ENCODE measurements at places on chromosomes 3 and 15.

DNA sequence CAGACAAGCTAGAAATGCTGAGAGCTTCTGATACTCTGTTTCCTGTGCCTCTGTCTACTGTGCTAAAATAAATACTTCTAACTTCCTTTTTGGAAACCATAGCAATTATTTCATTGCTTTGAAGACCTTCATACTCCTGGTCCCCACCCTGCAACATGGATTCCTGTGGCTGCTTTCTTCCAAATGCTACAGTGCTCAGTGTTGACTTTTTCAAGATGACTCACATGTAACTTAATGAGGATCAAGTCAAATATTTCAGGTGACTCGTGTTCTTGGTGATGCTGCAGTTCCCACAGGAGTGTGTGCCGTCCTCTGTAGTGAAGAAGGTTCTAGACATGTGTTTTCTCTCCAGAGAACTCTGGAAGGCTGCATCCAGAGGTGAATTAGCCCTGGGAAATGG lies 288.6 kb downstream of the CLSTN2 start:
- no peak for DNase-seq

GRCh38 chr3:70256566-70256965 lies 55.9 kb downstream of the MDFIC2 start:
- DNase-seq = no peak

- peak; percentile 100 for DNase-seq
Measured at GRCh38 chr3:150546226-150547044, at the start of the genes EIF2A and SERP1. EIF2A (plus strand) TSS chr3:150546787; CDS start chr3:150546803, 16 bp downstream. SERP1 (minus strand) TSS chr3:150546496; CDS start chr3:150546135, 361 bp downstream.

- no peak for DNase-seq
Measured at GRCh38 chr3:197798863-197799262, 7.8 kb downstream of the LRCH3 start.

DNA sequence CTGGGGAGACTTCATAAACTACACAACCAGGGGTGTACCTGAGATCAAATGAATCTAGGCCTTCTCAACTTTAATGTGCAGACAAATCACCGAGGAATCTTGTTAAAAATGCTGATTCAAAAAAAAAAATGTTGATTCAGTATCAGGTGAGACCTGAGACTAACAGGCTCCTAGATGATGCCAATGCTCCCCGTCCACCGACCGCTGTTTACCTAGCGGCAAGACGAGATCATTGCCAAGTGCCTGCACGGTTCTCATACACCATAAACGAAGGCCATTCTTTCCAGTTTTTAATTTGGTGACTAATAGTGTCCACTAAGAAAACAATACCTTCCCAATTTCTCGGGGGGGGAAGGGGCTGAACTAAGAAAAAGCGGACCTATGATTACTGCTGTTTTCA lies 2.5 kb upstream of the FSIP1 start:
- DNase-seq = no peak

DNA sequence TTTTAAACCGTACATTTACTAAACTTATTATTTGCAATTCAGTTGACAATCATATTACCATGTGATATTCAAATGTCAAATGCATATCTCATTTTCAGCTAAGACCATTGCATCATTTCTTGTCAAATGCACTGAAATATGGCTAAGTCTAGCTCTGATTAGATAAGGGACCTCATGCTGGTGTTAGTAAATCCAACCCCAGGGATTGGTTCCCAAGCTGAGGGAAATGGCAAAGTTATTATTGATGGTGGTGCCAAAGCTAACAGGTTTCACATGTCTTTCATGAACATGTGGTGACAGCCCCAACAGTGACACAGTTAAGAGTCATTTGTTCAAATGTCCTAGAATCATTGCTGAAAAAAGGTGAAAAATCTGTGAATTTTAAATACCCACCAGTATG lies 641.1 kb downstream of the MECOM start:
- no peak for DNase-seq

DNA sequence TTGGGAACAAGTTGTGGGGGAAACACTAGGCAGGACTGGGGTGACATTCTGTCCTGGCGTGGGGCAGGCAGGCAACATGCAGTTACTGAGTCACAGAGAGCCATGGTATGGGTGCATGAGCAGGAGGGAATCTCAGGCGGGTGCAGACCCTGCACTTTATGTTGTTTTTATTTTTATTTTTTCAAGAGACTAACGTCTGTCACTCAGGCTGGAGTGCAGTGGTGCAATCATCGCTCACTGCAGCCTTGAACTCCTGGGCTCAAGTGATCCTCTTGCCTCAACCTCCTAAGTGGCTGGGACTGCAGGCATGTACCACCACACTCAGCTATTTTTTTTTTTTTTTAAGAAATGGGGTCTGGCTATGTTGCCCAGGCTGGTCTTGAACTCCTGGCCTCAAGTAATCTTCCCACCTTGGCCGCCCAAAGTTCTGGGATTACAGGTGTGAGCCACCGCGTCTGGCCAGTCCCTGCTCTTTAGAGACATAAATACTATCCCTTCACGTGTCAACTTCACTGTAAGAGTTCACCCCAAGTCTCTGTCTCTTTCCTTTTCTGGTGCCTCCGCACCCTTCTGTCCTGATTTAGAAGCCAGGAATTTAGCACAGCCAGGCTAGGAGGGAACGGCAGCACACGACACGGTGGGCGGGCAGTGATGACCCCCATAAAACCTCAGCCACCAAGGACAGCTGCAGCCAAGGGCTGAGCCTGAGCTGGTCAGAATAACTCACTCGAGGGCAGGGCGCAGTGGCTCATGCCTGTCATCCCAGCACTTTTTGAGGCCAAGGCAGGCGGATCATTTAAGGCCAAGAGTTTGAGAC lies 72.8 kb upstream of the IQSEC1 start:
- DNase-seq = no peak

- no peak for DNase-seq
Measured at GRCh38 chr15:68612503-68612902, 33.7 kb downstream of the CORO2B start.

GRCh38 chr3:56795829-56796185 lies 5.9 kb downstream of the ARHGEF3 start:
- no peak for DNase-seq

GRCh38 chr3:117201901-117202774 lies 492.6 kb downstream of the TUSC7 start:
- no peak for DNase-seq

DNA sequence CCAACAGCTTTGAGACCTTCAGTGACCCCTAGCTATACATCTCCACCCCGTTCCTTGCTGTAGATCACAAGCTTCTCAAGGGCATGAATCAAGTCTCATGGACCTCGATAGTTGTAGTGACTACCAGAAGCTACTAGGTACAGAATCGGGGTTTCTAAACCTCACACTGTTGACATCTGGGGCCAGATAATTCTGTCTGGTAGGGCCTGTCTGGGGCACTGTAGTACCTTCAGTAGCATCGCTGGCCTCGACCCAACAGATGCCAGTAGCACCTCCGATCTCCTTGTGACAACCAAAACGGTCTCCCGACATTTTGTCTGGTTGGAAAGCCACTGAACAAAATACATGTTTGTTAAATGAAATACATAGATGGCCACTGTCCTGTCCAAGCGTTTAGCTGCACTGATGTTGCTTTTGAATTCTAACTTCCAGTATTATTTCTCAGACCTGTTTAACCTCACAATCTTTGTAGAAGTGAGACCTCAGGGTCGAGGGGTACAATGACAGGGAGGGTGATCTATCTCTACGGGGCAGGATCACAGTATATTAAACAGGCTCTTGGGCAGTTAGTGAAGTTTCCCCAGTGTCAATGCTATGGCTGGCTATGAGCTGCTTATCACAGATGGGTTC lies 262.5 kb upstream of the IGF1R start:
- DNase-seq = no peak

GRCh38 chr3:68234076-68234780 lies 579.8 kb upstream of the SUCLG2 start:
- no peak for DNase-seq

DNA sequence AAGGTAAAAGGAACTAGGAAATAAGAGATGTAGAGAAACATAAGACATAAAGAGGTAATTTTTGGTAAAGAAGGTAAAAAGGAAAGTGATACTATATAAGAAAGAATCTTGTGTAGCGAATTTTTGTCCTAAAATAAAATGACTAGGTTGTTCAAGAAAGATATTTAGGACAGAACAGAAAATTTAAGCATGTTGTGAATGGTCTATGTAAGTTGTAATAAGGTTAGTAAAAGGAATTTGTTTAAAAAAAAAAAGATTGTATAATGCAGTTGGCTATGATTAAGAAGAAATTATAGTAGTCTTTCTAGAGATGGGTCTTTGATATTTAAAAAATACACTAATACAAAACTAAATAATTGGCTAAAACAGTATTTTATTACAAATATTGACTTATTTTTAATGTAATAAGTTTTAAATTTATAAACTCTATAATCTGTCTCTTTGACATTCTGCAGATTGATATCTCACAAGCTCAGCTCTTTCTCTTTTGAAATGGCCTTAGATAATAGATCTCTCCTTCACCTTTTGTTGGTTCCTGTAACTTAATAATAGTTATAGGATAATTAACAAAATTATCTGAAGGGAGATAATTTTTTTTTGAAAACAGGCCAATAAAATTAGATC lies 3.7 kb upstream of the SLC41A3 start:
- peak; percentile 24 for DNase-seq

GRCh38 chr3:111746772-111747171 lies 112.3 kb upstream of the PHLDB2 start:
- no peak for DNase-seq

- no peak for DNase-seq
Measured at GRCh38 chr15:69595009-69595791, 142.6 kb downstream of the RPLP1 start.

GRCh38 chr3:138539352-138539751 lies 54.7 kb downstream of the CEP70 start:
- no peak for DNase-seq

DNA sequence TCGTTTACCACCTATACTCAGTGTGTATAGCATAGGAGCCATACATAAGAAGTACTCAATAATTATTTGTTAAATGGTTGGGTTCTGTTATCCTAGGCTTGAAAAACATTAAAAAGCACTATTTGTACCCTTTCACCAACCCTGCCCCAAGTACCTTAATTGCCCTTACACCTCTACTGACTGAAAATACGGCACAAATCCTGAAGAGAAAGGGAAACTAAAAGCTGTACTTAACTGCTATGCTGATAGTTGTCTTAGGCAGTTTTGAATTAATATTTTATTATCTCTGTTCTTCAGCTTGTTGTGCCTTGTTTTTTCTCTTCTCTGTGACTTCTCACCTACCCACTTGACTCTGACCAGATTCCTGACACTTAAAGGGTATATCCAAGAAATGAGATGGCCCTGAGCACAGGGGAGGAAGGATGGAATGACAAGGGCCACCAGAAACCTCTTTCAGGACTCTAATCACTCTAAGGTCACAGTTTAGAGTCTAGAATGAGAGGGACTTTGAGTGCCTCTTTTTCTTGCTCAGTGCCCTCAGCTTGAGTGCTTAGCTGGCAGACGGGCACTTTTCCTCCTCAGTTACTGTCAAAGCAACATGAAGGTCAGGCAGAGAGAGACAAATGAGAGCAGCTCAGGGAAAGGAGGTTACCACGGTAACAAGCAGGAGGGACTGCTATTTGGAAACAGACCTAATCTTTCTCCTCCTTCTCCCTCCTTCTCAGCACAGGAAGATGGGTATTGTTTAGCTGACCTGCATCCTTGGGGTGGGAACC lies 136.5 kb downstream of the ZNF609 start:
- peak; percentile 17 for DNase-seq

DNA sequence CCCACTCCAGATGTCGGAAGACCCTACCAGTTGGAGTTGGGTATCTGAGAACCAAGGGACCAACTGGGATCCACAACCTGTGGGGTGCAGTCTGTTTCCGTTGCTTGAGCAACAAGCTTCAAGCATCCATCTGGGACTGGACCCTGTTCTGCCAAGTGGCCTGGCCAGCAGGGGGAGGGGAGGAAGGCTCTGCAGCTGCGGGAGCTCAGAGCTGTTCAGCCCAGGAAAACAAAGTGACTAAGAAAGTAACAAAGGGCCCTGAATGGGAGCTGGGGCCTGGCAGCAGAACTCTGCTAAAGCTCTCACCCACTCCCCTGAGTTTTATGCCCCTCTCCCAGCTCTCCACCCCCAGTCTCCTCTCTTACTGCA lies 2.7 kb downstream of the TYRO3 start:
- DNase-seq = no peak

DNA sequence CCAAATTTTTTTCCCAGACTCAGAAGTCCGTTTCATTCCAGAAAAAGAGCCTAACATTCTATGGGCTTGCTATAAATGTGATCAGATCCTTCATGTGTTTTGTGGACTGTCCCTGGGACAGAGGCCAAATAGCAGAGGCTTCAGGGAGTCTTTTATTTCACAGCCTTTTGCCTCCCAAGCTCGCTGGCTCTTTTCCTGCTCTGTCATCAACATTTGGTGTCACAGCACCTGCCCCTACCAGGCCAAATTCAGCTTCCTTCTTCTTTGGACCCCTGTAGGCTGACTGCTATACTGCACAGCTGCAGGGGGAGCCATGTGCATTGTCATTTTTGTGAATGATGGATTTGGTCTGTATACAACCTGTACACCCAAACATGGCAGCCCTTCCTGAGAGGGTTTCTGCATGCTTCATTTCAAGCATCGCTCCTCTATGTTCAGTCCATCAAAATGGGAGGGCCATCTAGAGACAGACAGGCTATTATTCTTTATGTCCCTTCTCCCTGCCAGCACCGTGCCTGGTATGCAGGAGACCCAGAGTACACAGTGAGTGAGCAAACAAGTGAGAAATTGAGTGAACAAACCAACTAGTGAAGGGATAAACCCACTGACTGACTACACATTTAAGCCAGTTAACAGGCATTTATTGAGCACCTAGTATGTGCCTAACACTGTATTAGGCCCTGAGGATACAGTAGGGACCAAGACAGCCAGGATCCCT lies 17.9 kb upstream of the RPP14 start:
- no peak for DNase-seq

GRCh38 chr15:37149146-37149545 lies 48.8 kb upstream of the MEIS2 start:
- DNase-seq = no peak

- peak; percentile 80 for DNase-seq
Measured at GRCh38 chr3:115692887-115693524, 69.7 kb downstream of the GAP43 start.

- DNase-seq = no peak
Measured at GRCh38 chr3:122318620-122319019, 6.4 kb upstream of the CSTA start.

DNA sequence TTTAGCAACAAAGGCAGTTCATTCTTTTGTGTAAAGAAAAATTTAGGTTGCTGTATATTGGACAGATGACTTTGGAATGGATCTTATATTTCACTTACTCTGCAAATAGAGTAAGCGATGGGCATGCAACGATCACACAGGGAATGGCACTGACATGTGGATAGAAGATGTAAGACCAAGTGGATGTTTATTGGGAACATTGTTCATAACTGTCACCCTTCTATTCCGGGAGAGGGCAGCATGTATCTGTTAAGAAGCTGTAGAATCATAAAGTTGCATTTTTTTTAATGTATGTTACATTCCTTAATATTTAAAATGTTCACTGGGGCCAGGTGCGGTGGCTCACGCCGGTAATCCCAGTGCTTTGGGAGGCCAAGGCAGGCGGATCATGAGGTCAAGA lies 41.2 kb downstream of the HPS3 start:
- DNase-seq = no peak

GRCh38 chr15:73968461-73968860 lies 23.6 kb downstream of the STOML1 start:
- DNase-seq = no peak

- no peak for DNase-seq
Measured at GRCh38 chr15:63039811-63040210, 2.7 kb upstream of the TPM1 start.

Measured in ELR (cell line).